ENCODE measurements at places on chromosomes 7 and 10.

- no peak for DNase-seq
These were observed 42.6 kb downstream of the BAMBI start for GRCh38 chr10:28719789-28720436.

- DNase-seq = no peak
These were observed 929.7 kb upstream of the KCND2 start for GRCh38 chr7:119343289-119343688.

DNA sequence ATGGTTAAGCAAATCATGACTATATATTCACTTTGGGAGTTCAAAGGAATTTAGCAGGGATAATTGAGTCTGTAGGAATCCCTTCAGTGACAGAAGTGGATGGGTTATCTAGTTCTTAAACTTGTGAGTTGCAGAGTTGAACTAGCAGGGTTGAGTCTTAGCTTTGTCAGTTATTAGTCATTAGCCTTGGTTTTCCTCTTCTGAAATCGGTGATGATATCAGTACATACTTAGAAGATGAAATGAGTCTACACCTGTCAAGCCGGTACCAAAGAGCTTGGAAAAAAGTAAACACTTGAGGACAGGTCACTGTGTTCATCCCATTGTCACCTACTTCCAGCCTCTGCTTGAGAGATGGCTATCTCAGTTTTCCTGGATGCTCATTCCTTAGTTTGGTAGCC, 73.5 kb downstream of the BUB3 start:
- no peak for DNase-seq

DNA sequence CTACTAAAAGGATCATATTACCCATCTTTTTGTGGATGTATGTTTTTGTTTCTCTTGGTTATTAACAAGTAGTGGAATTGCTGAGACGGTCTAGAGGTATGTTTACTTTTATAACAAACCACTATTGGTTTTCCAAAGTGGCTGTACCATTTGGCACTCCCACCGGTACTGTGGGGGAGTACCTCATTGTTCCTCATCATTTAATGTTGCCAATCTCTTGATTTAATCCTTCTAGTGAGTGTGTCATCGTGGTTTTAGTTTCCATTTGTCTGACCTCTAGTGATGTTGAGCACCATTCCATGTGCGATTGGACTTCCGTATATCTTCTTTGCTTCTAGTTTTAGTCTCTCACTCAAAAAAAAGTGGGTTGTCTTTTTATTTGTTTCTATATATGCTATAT, 50.4 kb downstream of the RBM33 start:
- DNase-seq = no peak

Measured in NCI-H1436 treated with DMSO at 0.1 percent for 48 hours (cell line).